ENCODE measurements at places on chromosomes 6 and 20.

DNA sequence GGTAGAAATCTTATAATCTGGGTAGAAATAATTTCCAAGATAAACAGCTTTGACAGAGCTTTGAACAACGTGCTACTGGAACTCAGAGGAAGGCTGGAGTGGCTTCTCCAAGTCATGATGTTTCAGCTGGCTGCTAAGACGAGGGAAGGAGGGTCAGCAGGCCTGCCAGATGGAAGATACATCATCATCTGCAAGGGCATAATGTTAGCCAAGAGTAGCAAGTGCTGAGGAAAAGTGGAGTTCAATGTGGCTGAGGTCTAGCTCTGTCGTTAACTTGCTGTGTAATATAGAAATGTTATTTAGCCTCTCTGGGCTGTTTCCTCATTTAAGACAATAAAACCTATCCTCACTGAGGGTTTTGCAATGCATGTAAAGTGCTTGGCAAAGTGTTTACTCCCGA is 35.1 kb downstream of the RGS17 start:
- no peak for DNase-seq

DNA sequence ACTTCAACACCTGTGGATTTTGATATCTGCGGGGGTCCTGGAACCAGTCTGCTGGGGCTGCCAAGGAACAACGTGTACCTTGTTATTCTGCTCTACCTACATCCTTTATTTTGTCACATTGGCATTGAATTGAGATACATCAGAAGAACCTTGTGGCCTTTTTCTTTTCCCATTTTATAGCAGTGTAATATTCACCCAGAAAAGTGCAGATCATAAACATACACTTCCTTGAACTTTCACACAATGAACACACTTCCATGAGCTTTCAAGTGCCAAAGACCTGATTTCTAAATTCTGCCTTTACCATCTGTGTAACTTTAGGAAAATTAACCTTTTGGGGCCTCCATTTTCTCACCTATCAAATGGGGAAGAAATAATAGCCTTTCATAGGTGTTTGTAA is 29.9 kb upstream of the RREB1 start:
- no peak for DNase-seq

GRCh38 chr20:12893019-12893418 is 115.8 kb upstream of the SPTLC3 start:
- no peak for DNase-seq

GRCh38 chr6:155340464-155341129 is 26.3 kb upstream of the TFB1M start:
- DNase-seq: peak; percentile 24

DNA sequence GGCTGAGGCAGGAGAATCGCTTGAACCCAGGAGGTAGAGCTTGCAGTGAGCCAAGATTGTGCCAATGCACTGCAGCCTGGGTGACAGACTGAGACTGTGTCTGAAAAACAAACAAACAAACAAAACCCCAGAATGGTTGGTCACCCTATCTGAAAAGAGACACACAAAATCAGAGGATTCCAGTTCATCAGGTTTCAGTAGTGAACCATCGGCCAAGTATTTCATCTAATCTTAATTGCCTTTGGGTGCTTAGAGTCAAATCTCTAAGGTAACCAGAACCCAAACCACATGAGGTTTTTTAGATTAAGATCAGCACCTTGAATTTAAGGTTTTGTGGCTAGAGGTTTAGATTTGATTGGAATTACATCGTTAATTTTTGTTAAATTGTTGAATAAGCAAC is 8.3 kb upstream of the ZBTB2 start:
- DNase-seq: no peak

DNA sequence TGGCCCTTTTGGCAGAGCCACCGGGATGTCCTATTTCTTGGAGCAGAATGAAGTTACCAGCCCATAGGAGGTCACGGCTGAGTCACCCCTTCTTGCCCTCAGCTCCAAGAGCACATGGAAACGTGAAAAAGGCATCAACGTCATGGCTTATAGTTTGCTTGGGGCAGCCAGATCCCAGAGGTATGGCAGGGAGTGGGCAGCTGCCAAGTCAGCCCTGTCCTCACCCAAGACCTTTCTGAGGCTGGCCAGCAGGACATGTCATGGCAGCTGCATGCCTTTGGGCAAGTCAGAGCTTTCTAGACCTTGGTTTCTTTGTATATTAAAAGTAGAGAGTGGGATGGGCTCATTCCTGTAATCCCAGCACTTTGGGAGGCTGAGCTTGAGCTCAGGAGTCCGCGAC is 8.2 kb upstream of the MDFI start:
- no peak for DNase-seq

- DNase-seq: no peak
Measured at GRCh38 chr20:32828029-32828680, 8.4 kb downstream of the MAPRE1 start.

- DNase-seq: no peak
Measured at GRCh38 chr6:6351511-6352025, 31.1 kb upstream of the F13A1 start.

DNA sequence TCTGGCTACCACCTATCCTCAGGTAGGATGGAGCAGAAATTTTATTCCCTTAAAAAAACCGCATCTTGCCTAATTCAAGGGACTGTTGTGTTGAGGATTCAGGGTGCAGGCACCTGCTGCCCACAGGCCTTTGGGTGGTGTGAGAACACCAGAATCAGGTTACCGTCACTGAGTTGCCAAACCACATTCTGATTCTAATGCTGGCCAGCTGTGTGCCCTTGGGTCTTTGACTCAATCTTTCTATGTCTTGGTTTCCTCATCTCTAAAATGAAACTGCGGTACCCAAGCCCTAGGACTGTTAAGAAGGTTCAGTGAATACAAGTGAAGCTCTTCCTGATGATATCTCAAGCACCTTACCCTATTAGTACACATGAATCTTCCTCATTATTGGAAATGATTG is 827.3 kb downstream of the DHX35 start:
- no peak for DNase-seq

DNA sequence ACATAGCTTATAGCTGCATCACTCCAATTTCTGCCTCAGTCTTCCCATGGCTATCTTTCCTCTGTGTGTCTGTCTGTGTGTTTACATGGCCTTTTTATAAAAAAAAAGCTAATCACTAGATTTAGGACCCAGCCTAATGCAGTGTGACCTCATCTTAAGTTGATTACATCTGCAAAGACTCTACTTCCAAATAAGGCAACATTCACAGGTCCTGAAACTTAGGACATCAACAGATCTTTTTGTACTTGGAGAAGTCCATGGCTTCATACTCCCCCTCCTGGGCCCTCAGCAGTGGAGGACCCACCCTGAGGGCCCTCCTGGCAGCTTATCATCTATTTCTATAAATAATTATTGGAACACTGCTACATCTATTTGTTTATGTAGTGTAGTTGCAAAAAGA is 146.1 kb downstream of the LMBRD1 start:
- no peak for DNase-seq

DNA sequence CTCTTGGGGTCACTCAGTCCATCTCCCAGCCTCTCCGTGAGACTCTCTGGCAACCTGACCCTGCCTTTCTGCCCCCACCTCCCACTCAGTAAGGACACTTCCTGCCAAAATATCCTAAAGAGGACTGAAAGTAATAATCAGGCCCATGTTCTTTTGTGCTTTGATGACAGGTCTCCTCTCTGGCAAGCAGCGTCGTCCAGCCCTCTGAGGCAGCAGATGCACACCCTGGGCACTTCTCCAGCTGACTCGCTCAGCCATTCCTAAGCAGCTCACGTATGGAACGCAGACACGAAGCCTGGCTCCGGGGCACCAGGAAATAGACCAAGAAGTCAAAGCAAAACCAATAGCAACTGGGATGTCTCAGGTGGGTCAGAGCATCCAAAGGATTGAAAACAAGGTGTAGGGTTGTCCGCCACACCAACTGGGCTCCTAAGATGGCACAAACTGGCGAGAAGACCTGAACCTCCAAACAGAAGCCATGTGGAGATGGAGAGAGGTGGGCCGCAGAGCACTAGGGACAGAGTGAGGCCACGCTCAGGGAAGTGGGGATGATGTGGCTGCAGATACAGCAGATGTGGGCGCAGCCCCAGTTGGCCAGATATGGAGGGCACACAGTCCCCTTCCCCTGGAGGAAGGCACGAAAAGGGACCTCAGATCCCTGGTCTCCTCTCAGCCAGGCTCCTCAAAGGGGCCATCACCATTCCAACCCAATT is 99.3 kb downstream of the PRND start:
- peak; percentile 32 for DNase-seq

- no peak for DNase-seq
Measured at GRCh38 chr6:104462811-104463599, 396.7 kb downstream of the HACE1 start.

GRCh38 chr20:20173254-20173653 is 120.9 kb downstream of the CFAP61 start:
- DNase-seq: no peak

DNA sequence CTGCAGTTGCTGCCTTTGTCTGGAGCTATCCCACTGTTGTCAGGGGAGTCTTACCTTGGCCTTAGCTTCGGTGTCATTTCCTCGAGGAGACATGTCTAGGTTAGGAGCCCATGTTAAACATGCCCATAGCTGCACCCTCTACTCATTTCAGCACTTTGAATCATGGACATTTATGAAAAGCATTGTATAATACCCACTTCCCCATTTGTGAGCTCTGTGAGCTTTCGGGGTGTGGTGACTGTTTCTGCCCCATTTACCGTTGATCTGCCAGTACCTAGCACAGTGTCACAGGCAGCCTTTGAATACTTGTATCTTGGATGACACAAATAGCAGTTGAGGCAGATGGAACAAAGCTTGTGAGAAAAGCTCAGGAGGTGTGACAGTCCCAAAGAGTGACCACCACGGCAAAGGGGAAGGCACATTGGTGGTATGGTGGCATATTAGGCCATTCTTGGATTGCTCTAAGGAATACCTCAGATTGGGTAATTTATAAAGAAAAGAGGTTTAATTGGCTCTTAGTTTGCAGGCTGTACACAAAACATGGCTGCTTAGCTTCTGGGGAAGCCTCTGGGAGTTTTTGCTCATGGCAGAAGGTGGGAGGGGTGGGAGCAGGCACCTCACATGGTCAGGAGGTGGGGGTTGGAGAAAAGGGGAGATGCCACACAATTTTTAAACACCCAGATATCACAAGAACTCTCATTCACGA is 42.0 kb downstream of the JARID2 start:
- no peak for DNase-seq

- no peak for DNase-seq
Measured at GRCh38 chr20:48901326-48901725, 20.2 kb upstream of the ARFGEF2 start.

GRCh38 chr6:105509506-105510331 is 106.8 kb upstream of the PREP start:
- no peak for DNase-seq

GRCh38 chr6:1514078-1514477 is 95.6 kb upstream of the FOXC1 start:
- no peak for DNase-seq

DNA sequence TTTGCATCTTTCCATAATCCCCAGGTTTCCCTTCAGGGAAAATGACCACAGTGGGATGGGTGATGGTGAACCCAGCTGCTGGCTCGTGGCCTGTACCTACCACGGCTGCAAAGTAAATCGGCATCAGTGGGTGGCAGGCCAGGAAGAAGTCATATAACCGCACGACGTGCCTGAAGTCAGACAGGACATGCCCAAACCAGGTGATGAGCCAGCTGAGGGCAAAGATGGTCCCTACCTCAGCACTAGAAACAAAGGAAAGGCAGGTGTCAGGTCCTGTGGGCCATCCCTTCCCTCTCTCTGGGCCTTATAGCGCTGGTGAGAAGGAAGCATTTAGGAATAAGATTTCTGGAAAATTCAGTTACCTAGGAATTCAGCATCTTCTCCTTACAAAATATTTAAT is 22.2 kb downstream of the TBC1D20 start:
- no peak for DNase-seq

DNA sequence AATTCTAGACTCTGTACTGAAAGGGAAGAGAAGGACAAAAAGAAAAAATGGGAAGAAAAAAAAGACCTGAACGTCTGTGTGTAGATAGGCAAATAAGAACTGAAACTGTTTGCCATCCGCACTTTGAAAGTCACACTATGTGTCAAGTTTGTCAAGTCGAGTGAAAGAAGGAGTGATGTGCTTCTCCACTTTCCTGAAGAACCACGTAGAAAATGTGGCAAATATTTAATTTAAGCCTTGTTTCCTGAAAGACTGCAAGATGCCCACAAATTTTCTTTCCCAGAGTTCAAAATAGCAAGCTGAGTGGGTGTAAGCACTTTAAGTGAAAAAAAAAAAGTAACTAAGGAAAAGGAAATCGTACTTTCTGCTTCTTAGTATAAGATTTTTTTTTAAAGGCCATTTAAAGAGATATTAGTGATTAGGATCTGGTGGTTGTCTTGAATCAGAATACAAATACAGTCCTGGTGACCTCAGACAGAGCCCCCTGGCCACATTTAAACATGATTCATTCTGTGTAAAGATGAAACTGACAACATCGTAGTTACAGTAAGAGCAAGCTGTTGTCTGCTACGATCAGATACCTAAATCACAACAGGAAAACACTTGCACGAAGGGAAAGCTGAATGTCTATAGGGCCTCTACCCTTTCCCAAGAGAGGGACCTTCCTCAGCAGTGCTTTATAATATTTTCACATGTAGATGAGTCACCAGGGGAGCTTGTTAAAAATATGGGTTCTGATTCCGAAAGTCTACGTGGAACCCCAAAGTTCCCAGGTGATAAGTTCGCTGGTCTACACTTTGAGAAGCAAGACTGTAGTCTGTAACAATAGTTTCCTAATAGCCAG is 102.3 kb downstream of the HIVEP2 start:
- DNase-seq: no peak

DNA sequence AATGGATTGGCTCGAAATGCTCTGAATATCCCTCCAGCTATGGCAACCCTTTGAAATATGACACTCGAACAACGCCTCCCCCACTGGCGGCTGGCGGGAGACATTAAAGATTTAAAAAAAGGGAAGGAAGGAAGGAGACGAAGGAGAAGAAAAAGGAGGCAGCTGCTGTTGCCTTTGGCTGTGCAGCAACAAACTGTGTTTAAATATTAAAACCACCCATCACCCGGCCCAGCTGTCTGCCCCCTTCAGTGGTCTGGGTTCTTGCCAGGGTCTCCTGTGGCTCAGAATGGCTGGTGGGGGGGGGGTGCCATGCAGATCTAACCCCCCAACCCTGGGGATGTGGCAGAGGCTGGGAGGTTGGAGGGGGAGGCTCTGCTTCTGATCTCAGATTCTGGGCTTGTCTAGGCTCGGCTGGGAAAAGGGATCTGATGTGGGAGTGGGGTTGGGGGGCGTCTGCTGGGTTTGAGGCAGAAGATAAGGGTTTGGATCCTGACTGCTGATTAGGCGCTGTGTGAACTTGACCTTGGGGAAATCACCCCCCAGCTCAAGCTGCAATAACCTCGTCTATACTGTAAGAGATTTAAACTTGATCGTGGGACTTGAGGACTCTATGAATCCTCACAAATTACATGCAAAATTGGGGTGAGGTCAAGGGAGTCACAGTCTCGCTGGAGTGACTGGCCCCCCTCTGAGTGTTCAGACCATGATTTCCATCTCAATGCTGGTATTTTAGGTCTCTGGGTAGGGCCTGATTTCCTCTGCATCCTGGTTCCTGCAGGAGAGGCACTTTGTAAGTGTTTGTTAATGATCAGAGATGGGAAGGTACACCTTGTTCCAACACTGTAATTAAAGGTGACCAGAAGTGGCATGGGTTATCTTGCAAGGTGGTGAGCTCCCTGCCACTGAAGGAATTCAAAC is 40.3 kb upstream of the BLCAP start:
- DNase-seq: no peak
